ENCODE measurements at places on chromosomes 1 and 21.

- no peak for DNase-seq
Measured at GRCh38 chr1:210129759-210130158, 102.8 kb upstream of the SERTAD4 start.

DNA sequence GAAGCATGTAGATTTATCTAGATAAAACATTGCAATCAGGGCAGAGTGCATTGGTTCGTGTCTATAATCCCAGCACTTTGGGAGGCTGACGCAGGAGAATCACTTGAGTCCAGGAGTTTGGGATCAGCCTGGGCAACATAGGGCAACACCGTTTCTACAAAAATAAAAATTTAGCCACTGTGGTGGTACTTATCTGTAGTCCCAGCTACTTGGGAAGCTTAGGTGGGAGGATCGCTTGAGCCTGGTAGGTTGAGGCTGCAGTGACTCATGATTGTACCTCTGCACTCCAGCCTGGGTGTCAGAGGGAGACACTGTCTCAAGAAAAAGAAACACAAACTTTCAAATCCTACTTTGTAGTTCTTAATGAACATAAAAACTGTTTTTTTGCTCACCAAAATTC is 64.2 kb upstream of the RCC1 start:
- DNase-seq, result no peak

- no peak for DNase-seq
Measured at GRCh38 chr1:26282401-26282918, 2.6 kb downstream of the SH3BGRL3 start.

GRCh38 chr1:200253774-200254495 is 155.9 kb downstream of the ZNF281 start:
- no peak for DNase-seq

DNA sequence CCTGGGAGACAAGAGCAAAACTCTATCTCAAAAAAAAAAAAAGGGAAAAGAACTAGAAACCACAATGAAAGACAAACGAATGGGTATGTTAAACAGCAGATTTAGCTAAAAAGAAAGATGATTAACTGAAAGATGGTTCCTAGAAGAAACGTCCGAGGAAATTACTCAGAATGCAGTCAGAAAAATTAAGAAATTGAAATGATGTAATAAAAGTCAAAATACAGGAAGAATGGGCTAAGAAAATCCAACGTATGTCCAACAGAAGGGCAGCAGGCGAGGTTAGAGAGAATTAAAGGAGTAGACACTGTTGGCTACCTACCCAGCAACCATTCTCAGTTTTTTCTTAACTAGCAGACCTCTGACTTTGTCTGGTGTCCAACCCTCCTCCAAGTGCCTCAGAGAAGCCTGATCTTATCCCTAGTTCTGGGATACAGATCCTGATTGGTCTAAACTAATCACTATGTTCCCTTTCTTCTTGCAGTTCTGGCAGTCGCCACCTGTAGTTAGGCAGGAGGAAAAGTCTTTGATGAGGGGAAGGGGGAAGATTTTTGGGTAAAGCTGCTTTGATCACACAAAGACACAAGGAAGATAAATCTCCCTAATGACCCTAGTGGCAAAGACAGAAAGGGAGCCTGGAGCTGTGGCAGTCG is 25.7 kb downstream of the GPR161 start:
- DNase-seq, result no peak

GRCh38 chr1:1889847-1890505 is 911 bp downstream of the GNB1 start:
- peak; percentile 48 for DNase-seq

GRCh38 chr1:183783767-183784637 is 20.9 kb upstream of the RGL1 start:
- no peak for DNase-seq

DNA sequence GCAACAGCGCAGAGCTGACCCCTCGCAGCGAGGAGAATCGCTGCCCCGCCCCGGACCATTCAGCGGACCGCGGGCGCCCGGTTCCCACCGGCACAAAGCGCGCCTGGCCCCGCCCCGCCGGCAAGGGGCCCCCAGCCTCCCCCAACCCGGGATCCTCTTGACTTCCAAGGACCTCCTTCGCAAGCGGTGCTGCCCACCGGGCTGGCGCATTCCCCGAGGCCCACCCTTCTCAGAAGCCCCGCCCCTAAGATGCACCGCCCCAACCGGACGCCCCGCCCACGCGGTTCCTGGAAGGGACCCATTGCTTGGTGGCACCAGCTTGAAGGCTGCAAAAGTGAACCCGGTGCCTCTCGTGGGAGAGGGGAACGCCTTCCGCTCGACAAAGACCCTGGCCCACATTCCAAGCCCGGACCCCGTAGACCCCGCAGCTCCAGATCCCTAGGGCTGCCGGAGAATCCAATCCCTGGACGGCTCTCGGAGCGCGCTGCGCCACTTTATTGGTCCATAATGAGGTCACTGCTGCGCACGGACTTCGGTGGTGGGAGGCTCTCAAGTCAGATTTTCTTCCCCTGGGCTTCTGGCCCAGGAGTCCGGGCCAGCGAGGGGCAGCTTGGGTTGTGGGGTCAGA is 2.0 kb downstream of the HES3 start:
- DNase-seq, result peak; percentile 94

DNA sequence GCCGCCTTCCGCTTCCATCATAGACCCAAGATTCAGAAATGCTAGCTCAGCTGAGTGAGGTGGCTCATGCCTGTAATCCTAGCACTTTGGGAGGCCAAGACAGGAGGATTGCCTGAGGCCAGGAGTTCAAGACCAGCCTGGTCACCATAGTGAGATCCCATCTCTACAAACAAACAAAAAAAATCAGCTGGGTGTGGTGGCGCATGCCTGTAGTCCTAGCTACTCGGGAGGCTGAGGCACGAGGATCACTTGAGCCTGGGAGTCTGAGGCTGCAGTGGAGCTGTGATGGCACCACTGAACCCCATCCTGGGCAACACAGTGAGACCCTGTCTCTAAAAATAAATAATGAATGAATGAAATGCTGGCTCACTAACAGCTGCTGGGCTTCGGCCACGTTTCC is 39.7 kb downstream of the TOMM20 start:
- no peak for DNase-seq

GRCh38 chr1:23227806-23228205 is 10.5 kb upstream of the HTR1D start:
- no peak for DNase-seq

DNA sequence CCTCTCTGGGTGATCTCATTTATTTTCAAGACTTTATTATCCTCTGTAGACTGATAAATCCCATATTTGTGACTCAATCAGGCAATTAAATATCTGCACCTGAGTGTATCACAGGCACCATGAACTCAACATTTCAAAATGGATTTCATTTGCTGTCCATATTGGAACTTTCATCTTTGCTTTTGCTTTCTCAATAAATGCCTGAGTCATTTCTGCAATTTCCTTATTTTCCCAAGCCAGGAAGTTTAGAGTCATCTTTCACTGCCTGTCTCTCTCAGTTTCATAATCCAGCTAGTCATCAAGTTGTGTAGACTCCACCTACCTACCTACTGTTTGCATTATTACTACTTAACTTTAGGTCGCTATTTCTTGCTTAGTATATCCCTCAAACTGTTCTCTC is 540.9 kb downstream of the LMO4 start:
- no peak for DNase-seq

GRCh38 chr1:246800756-246801155 is 76.5 kb downstream of the SCCPDH start:
- DNase-seq, result no peak

DNA sequence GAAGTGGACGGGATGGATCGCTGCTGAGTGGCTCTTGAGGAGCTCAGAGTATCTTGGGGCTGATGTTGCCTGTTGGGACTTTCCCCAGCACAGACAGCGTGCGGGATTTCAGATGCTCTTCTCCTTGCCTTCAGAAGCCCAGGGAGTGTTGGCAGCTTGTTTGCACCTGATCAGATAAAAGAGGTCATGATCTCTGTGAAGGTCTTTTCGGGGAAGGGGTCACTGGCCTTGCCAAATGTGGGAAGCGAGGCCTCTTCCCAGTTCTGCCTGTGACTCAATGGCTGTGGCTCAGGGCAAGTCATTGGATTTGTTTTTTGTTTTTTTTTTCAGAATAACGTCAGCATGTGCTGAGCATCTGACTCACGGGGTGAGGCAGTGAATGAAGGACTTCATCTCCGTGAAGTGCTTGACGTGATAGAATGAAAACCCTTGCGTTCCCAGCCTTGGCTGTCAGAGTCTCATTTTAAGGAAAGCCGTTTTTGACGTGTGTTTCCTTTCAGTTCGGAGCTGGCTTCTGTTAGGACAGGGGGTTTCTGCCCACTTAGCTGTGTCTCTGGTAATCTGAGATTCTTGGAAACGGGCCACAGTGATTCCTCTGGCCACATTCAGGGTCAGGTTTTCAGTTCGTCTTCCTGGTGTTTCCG is 46.7 kb downstream of the GALNT2 start:
- no peak for DNase-seq

- peak; percentile 49 for DNase-seq
Measured at GRCh38 chr1:5819391-5820025, 172.7 kb downstream of the NPHP4 start.

DNA sequence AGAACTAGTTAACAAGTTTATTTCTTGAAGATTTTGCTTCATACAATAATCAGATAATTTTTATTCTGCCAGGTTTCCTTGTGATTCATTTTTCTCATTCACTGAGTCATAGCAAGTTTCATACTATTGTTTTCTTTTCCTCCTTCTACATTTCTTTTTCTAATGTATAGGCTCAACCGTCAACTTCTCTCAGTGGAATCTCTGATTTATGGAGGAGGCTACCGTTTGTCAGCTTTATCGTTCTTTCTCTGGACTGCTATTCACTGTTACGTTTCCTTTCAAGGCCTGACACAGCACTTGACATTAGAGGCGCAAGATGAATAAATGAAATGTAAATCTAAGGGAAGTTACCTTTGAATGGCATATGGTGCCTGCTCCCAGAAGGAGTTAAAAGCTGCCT is 284.3 kb upstream of the NR5A2 start:
- DNase-seq, result no peak

DNA sequence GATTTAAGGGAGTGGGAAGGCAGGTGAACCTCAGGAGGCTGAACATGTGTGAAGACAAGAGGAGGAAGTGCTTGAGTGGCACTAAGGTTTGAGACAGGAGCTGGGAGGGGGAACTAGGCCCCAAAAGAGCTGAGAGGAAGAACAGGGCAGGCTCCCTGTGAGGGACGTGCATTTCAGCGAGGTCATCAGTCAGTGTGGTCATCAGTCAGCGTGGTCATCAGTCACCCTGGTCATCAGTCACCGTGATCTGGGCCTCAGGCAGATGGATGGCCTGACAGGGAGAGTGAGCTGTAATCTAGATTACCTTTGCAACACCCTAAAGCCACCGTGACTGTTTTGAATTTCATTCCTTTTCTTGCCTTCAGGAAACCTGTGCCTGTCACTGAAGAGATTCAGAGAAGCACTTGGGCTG is 29.1 kb downstream of the VTCN1 start:
- DNase-seq, result no peak

- DNase-seq, result peak; percentile 16
Measured at GRCh38 chr1:74771913-74772515, 39.1 kb downstream of the TYW3 start.
